Activated naive CD8-positive, alpha-beta T cell treated with anti-CD3 and anti-CD28 coated beads, Interleukin-2, amount 50 U/mL, for 16 hours (primary cell): ENCODE measurements at places on chromosomes 11 and 22.

DNA sequence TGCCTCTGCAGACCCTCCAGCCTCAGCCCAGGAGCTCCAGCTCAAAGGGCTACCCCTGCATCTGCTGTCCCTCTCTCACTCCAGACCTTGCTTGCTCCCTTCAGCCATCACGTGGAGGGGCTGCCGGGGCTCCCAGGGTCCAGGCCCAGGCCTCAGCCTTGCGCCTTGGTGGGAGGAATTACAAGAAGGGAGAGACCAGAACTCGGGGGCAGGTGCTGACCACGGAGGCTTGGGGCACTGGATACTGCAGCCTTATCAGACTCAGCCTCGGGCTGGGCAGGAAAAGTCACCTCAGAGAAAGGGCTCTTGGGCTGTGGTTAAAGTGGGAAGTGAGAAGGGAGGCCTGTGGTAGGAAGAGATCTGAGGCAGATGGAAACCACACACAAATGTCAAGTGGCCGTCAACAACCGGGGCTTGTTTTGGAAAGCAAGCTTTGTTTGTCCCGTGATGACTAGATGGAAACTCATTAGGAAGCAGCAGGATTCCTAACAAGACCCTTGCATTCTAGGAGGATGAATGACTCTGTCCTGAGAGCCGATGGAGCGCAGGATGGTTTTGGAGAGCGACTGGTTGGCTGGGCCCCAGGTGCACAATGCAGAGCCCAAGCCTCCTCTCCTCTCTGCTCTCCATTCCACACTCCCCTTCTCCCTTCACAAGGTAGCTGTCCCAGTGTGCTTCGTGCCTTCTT is 1321.7 kb downstream of the TBC1D22A start:
- no peak for DNase-seq

- no peak for DNase-seq
Measured at GRCh38 chr11:110621826-110622225, 90.4 kb downstream of the ARHGAP20 start.

DNA sequence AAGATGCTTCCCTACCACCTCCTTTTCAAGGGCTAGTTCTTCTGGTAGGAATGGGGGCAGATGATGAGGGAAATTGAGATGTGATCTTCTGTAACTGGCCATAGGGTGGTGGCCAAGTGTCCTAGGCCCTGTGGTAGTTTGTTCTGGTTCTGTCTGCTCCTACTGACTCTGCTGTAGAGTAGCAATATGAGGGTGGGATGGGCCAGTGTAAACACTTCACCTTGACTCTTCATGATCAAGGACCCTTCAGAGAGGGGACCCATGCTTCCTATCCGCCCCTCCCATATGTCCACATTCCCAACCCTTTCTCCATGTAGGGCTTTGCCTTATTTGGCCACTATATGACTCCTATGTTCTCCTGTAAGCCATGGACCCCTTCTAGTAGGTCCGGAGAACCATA is 230.3 kb upstream of the SESN3 start:
- DNase-seq = no peak

GRCh38 chr11:37504060-37504611 is 906.1 kb upstream of the RAG2 start:
- DNase-seq = no peak

DNA sequence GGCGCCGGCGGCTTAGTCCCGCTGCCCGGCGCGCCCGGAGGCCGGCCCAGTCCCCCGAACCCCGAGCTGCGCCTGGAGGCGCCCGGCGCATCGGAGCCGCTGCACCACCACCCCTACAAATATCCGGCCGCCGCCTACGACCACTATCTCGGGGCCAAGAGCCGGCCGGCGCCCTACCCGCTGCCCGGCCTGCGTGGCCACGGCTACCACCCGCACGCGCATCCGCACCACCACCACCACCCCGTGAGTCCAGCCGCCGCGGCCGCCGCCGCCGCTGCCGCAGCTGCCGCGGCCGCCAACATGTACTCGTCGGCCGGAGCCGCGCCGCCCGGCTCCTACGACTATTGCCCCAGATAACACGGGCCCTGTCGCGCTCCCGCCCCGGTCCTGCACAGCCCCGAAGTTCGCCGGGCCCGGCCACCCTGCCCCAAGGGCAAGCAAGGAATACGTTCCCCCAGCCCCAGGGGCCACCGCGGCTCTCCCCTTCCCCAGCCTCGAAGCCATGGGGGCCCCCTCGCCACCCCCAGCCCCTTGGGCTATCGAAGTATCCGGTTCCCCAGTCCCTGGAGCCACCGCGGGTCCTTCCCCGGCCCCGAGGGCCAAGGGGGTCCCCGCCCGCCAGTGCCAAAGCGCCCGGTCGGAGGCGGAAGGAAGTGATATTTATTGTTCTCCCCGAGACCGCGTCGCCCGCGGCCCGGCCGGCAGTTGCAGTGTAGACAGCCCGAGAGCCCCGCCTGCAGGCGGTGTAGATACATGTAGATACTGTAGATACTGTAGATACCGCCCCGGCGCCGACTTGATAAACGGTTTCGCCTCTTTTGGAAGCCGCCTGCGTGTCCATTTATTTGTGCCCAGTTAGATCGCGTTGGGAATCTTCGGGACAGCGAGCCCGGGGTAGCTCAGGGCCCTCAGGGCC is 6.2 kb downstream of the TBX1 start:
- no peak for DNase-seq

- no peak for DNase-seq
Measured at GRCh38 chr11:9208726-9209501, 56.2 kb downstream of the DENND5A start.

DNA sequence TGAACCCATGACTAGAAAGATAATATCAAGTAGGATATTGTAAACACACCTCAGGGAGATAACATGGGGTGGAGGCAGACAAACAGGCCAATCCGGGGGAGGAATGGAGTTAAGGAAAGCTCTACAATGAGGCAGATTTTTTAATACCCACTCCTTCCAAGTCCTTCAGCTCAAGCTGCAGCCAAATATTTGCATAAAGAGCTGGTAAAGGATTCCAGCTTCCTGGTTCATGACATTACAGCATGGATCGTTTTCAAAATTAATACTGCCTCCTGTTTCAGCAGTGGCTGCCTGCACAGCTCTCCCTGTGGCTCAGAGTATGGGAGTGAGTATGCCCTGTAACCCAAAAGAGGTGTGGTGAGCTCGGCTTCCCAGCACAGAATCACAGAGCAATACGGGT is 5.1 kb downstream of the POU2AF3 start:
- DNase-seq = no peak

DNA sequence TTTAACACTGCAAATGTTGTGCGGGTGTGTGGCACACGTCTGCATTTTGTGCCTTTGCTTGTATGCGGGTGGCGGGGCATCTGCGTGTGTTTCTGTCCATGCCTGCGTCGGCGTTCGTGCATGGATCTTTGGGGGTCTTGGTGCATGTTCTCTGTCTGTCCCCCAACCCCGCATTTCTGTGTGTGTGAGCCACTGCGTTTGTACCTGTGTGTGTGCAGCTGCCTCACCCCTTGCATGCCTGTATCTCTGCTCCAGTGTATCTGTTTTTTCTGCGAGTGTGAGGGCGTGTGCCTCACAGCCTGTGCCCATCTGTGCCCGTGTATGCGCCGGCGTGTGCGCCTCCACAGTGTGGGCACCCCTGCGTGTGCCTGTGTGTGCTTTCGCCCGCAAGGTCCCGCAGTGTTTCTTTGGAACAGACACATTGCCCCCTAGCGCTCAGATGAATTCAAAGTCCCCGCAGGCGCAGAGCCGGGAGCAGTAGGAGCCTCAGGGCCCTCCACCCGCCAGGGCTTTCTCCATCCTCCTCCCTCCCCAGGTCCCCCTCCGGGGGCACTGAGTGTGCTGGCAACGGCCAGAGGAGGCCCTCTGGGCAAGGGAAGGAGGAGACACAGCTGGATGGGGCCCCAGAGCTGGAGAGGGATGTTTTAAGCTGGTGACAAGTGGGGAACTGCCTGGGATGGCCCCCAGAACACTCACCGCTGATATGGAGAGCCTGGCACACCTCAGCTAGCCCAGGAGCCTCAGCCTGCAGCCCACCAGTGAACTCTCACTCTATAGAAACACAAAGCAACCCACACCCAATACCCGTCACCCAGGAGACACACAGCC is 3.1 kb upstream of the MN1 start:
- DNase-seq = peak; percentile 26

DNA sequence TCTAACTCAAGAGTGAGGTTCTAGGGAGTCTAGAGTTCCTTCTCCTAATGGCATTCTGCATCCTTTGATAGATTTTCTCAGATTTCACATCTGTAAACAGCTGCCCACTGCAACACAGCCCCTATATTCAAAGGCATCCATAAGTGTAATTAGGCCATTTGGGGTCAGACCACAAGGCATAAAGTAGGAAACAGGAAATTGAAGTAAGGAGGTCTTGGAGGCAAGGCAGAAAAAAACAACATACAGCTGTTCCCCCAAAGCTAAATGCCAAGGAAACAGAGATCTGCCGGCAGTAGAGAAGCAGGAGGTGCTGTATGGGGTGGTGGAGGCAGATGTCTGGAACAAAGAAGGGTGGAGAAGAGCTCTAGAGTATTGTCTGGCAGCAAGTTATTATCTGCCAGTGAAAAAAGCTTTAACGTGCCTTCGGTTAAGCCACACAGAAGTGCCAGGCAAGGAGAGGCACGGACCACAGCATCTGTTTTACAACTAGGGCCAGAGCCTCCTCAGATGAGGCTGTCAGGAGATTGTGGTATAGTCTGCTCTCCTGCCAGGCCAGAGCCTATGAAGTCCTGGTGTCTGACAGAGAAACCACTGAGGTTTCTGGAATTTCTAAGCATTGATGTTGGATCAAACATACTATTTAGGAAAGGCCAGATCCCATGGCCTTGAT is 100.2 kb upstream of the CHRM4 start:
- no peak for DNase-seq

- DNase-seq = no peak
Measured at GRCh38 chr22:17501679-17502285, 61.5 kb upstream of the SLC25A18 start.

DNA sequence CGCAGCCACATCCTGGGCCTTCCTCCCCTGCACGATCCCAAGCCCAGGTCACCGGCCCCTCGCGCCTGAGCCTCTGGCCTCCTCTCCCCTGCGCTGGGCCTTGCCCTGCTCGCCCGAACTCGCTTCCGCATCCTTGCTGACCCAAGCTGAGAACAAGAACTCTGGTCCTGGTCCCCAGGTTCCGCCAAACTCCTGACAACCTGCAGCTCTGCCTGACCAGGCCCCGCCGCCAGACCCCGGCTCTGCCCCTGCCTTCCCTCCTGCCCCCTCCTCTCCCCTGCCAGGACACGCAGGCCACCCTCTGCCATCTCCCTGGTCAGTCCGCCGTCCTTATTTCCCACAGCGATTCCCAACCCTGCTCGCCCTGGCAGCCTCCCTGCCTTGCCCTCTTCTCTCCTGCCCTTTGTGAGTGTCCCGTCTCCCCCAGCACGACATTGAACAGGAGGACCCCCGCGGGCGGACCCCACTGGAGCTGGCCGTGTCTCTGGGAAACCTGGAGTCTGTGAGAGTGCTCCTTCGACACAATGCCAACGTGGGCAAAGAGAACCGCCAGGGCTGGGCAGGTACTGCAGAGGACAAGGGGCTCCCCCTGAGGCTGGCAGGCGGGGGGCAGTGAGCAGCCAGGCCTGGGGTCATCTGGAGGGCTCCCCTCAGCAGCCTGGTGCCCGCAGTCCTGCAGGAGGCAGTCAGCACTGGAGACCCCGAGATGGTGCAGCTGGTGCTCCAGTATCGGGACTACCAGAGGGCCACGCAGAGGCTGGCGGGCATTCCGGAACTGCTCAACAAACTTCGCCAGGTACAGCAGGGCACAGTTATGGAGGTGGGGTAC is 762 bp downstream of the ANKRD13D start:
- DNase-seq = no peak

DNA sequence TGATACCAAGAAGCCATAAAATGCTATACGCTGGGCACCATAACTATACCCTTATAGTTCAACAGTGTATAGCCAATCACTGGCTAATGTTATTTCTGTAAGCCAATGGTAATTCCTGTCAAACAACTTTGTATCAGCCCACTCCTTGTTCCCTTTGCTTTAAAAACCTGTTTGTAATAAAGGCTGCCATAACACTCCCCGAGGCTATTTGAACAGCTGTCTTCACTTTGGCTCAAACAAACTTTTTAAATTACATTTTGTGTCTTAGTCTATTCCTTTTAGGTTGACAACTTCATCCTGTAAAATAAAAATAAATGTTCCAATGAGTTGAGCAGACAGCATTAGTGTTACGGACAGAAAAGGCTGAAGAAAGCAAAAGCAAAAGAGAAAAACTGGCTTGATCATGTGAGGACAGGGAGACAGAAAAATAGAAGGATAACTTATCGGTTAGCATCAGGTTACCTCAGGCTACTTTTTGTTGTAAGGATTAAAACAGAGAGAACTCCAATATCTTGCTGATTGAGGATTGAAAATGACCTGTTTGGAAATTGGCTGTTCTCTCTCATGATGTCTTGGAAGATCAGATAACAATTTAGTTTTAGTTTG is 95.0 kb downstream of the AASDHPPT start:
- no peak for DNase-seq

DNA sequence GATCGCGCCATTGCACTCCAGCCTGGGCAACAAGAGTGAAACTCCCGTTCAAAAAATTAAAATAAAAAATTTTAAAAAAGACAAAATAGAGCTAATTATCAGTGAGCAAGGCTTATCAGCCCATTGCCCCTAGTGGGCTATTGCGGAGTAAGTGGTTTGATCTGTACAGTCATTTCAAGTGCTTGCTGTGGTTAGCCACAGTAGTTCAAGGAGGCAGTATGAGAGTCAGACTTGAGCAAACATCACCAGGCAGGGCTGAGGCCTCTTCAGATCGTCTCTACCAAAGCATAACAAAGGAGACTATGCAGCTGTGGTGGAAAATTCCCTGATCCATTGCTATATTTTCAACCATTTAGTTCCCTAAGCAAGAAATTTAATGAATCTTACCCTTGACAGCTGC is 4.3 kb upstream of the SBF2 start:
- DNase-seq = no peak

- DNase-seq = no peak
Measured at GRCh38 chr11:91178366-91178765, 955.5 kb upstream of the CHORDC1 start.

GRCh38 chr11:111426617-111427016 is 47.5 kb upstream of the POU2AF1 start:
- DNase-seq = no peak

- no peak for DNase-seq
Measured at GRCh38 chr22:45731041-45731797, 59.6 kb downstream of the ATXN10 start.

- no peak for DNase-seq
Measured at GRCh38 chr22:42061041-42061440, 9.6 kb downstream of the NAGA start.

DNA sequence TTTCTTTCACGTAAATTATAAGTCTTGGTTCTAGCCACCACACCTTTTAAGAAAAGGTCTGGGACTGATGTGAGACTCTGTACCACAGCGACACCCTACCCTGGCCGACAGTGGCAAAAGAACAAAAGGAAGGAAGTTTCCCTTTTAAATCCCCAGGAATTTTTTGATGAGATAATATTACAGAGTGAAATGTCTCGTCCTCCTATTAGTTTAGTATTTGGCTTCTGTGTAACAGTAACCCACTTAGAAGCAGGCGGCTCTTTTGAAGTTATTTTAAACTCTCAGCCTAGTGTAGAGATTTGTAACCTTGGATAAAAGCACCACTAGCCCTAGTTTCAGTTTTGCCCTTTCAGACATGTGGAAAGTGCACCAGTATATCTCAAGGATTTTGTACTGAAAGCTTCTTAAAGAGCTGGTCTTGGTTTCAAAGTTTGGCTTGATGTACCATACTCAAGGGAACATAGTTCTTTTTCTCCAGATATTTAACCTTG is 84.1 kb downstream of the C22orf31 start:
- DNase-seq = no peak

- DNase-seq = no peak
Measured at GRCh38 chr22:31678748-31679147, 16.7 kb upstream of the PISD start.
